ENCODE measurements at places on chromosomes 12 and 14.

DNA sequence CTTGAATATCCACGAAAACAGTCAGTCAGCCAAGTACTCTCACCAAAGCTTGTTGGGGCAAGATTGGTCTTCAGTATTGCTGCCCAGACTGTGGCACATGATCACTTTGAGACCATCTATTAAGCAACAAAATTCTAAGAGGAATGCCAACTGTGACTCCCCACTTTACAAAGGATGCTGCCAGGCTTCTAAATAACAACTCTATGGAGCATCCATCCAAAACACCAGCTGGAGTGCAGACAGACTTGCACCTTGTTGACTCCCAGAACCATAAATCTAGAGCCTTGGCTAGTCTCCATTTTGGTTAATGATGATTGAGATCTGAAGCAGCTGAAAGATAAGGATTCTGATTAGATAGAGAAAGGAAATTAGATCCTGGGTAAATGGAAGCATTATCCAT, 132.8 kb downstream of the DIO2 start:
- DNase-seq: no peak

- no peak for DNase-seq
Observed at GRCh38 chr12:128956755-128957154, 103.5 kb downstream of the GLT1D1 start.

GRCh38 chr12:482061-482460, 22.3 kb downstream of the B4GALNT3 start:
- DNase-seq: no peak

DNA sequence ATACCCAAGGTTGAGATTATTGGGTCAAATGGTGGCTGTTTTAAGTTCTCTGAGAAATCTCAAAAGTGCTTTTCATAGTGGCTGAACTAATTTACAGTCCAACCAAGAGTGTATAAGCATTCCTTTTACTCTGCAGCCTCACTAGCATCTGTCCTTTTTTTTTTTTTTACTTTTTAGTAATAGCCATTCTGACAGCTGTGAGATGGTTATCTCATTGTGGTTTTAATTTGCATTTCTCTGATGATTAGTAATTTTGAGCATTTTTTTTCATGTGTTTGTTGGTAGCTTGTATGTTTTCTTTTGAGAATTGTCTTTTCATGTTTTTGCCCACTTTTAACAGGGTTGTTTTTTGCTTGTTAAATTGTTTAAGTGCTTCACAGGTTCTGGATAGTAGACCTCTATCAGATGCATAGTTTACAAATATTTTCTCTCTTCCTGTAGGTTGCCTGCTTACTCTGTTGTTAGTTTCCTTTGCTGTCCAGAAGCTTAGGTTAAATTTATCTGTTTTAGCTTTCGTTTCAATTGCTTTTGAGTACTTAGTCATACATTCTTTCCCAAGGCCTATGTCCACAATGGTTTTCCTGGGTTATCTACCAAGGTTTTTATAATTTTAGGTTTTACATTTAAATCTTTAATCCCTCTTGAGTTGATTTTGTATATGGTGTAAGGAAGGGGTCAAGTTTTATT, 881.3 kb upstream of the SEL1L start:
- DNase-seq: no peak

- no peak for DNase-seq
Observed at GRCh38 chr12:105083551-105084105, 630 bp downstream of the ALDH1L2 start.

DNA sequence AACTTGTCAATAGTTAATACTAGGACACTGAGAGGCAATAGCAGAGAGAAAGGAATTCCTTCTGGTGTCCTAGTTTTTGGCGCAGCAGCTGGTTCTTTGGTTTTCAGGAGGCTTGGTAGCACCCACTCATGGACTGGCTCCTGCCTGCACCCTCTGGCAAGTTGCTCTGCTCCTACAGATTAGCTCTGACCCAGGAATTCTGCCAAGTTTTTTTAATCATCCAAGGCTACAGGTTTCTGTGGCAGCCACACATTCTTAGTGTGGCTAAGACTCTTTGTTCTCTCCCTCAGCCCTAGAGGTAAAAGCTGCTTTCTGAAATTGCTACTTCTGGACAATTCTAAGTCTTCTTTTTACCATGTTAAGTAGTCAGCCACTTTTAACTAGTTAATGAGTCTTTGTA, 72.0 kb upstream of the FKBP4 start:
- no peak for DNase-seq

- DNase-seq: no peak
Observed at GRCh38 chr12:52900896-52901714, 3.8 kb downstream of the KRT8 start.

DNA sequence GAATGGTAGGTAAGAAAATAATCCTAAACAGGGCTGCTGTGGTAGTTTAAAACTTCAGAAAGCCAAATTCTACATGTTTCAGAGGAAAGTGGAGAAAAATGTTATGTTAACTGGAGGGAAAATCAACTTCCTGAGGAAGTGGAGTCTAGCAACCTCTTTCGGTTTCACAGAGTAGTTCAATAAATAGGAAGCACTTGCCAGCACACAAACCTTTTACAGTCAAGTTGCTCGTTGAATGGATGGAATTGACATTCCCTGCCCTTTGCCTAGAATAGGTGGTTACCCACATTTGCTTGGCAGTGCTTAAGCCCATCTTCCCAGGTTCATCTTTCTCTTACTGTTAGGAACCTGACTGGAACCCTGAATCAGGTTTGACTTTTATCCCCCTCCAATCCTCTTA, 15.9 kb downstream of the ANKRD13A start:
- DNase-seq: no peak

DNA sequence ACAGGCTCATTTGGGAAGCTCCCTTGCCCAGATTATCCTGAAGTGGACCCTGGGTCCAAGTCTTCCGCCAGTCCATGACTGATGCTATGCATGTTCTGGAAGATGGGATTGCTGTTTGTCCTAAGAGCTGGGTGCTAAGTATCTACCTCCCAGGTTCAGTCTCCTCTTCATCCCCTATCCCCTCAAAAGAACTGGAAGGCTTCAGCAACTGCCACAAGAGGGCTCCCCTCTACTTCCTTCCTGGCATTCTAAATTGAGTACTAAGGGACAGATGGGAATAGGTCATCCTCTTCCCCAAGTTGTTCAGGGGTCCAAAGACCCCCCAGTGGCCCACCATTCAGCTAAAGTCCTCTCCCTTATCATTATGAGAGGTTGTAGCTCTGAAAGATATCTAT, 9.0 kb upstream of the FKBP11 start:
- DNase-seq: no peak

GRCh38 chr14:32938719-32939253, at the start of gene NPAS3:
Gene NPAS3, plus strand, starts transcription at chr14:32938879.
- no peak for DNase-seq

DNA sequence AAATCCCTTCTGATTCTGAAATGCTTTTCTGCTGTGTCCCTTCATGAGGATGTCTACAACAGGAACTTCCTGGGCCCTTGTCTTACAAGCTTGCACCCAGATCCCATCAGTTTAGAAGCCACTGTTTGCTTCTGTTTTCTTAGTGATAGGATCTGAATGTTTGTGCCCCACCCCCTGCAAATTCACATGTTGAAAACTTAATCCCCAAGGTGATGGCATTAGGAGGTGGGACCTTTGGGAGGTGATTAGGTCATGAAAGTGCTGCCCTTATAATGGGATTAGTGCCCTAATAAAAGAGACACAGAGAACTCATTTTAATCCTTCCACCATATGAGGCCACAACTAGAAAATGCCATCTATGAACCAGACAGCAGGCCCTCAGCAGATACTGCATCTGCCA, 36.0 kb upstream of the GNPNAT1 start:
- no peak for DNase-seq

- DNase-seq: no peak
Observed at GRCh38 chr14:68144051-68144681, 324.6 kb downstream of the RAD51B start.

- peak; percentile 57 for DNase-seq
Observed at GRCh38 chr12:96249196-96250118, 55.3 kb downstream of the ELK3 start.

DNA sequence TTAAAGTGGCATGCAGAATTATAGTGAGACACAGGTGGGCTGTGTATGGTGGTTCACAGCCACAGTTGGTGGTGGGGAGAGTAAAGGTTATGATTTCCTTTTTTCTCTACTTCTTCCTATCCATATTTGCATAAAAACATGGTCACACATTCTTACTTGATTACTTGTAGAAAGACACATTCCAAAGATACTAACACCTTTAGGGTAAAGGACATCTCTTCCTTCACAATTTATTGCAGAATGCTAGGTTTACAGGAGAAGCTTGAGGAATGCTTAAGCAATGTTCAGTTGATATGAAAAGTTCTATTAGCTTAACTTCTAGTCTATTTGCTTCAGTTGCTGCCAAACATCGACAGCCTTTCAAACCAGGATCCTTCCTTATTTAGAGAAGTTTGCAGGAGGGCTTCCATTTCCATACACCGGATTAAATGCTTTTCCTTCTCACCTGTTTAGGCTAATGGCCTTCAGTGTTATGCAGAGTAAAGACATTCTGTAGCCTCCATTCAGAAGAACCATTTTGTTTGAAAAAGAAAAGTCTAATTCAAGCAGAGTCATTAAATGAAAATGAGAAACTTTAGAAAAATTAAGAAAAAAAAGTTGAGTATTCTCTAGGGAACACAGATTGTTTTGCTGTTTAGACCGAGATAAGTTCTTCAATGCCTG, 2.6 kb upstream of the PHC1 start:
- no peak for DNase-seq

DNA sequence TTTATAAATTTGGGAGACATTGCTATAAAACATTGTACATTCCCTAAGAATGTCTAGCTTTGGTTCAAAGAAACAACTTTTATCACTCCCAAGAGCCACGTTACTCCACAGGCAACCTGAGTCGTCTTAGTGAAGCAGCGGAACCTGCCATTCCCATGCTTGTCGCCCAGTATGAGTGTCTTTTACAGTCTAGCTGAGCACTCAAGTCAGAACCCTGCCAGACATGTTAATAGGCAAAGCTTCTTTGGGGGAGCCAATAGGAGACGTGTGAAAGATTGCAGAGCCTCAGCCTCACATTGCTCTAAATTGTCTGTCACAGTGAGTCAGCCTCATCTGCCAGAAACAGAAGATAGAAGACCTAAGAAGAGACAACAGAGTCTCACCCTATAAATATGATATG, 541.6 kb upstream of the FLRT2 start:
- no peak for DNase-seq

GRCh38 chr12:21559855-21560569, 33.9 kb downstream of the SPX start:
- no peak for DNase-seq

- DNase-seq: no peak
Observed at GRCh38 chr14:94405486-94405885, 17.1 kb upstream of the SERPINA1 start.

DNA sequence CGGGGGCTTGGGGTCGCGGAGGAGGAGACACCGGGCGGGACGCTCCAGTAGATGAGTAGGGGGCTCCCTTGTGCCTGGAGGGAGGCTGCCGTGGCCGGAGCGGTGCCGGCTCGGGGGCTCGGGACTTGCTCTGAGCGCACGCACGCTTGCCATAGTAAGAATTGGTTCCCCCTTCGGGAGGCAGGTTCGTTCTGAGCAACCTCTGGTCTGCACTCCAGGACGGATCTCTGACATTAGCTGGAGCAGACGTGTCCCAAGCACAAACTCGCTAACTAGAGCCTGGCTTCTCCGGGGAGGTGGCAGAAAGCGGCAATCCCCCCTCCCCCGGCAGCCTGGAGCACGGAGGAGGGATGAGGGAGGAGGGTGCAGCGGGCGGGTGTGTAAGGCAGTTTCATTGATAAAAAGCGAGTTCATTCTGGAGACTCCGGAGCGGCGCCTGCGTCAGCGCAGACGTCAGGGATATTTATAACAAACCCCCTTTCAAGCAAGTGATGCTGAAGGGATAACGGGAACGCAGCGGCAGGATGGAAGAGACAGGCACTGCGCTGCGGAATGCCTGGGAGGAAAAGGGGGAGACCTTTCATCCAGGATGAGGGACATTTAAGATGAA, 630 bp downstream of the FOS start:
- no peak for DNase-seq

DNA sequence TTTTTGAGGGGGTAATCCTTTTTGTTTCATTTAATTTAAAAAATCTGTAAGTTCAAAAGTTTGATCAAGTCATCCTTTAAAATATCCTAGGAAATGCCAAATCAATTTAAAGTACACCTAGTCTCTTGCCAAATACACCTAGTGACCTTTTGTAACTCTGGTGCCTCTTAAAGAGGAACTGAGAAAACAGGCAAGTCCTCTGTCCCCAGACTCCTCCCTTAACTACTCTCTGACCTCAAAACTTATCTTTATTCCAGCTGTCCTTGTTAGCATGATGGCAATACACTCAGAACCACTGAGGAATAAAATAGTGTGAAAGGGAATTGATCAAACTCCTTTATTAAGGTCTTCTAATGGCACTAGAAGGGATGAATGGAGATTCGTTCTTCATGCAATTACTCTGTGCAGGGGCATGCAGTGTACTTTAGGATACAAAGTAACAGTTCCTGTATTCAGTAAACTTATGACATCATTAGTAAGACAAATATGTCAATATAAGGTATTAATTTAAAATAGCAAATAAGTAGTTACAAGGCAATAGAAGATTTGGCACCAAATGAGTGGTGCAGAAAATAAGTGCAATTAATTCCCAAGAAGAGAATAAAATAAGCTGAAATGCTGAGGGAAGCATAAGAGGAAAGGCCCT, 3.3 kb downstream of the FAR2 start:
- DNase-seq: no peak

DNA sequence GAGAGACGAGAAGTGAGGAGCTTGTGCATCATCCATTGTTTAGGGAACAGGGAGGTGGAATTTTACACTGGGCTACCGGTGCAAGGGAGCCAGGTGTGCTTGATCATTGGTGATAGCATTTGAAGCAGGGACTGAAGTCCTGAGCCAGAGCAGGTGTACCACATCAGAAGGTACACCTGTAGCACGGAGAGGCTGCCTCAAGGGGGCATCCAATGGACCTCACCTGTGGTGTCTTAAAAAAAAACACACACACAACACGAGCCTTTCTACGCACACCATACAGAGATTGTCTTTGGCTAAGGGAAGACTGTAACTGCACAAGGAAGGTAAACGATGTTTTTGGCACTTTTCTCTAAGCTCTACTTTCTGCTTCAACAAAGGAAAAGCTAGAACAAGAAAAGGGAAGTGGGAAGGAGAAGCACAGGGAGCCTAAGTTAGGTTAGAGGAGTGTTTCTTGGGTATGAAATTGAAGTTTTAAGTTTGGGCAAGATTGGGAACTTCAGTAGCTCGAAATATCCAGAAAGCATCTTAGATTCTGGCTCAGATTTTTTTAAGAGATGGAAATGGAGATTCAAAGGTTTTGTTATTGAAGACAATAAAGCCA, 334.3 kb upstream of the FBXO33 start:
- DNase-seq: no peak

DNA sequence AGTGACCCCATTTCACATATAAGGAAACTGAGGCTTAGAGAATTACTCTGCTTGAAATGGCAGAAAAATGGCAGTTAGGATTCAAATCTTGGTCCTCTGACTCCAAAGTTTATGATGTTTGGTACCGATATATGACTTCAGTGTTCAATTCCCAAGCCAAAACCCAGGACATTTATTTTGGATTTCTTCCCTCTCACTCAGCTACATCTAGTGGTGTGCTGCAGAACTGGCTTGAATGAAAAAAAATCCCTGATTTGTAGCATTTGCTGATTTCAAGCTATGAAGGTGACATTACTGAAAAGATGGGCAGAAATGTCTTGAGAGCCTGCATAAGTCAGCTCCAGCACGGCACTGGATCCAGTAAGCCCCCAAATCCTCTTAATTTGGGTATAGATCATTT, 106.4 kb downstream of the EFCAB11 start:
- DNase-seq: no peak

GRCh38 chr14:61300754-61301153, 19.6 kb upstream of the TMEM30B start:
- DNase-seq: no peak

GRCh38 chr12:113368331-113368730, 9.9 kb downstream of the PLBD2 start:
- no peak for DNase-seq

All from renal cortex interstitium (tissue), 15 donors.